ENCODE measurements at places on chromosomes 4 and X.

DNA sequence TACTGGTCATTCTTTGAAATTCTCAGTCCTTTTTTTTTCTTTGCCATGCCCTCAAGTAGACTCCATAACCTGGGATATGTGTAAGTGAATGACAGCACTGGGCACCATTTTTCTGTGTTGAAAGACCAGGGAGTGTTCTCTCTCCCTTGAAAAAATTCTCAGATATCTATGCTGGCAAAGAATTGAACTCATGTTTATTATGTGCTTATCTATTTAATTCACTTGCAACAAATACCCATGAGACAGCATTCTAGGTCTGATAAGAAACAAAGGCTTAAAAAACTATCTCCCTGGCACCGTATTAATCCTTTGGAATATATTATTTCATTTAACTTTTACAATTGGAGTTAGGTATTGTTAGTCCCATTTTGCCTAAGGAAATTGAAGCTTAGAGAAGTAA is 36.7 kb downstream of the LARP7 start:
- DNase-seq = no peak

DNA sequence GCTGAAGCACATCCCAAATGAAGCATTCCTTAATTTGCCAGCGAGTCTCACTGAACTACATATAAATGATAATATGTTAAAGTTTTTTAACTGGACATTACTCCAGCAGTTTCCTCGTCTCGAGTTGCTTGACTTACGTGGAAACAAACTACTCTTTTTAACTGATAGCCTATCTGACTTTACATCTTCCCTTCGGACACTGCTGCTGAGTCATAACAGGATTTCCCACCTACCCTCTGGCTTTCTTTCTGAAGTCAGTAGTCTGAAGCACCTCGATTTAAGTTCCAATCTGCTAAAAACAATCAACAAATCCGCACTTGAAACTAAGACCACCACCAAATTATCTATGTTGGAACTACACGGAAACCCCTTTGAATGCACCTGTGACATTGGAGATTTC is 14.6 kb downstream of the TLR8 start:
- no peak for DNase-seq

DNA sequence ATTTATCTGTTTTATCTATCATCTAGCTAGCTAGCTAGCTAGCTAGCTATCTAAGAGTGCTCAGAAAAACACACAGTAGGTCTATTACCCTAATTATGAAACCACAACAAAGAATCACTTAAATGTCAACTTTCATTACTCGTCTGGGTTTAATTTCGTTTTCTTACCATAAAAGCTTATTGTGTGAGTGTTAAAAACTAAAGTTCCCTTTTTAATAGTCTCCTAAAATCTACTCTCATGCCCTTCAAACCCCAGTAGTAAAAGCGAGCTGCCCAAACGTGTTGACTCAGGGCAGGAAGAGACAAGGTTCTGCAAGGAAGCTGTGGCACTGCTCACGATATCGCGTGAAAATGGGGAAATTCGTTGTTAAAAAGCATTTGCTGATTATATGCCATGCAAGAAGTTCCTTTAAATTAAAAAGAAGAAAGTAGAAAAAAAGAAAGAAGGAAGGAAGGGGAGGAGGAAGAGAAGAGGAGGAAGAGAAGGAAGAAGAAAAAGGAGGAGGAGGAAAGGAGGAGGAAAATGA is 595 bp downstream of the MBNL3 start:
- DNase-seq = no peak

- DNase-seq = no peak
These were observed 23.5 kb downstream of the NFKB1 start for GRCh38 chr4:102524691-102525090.

DNA sequence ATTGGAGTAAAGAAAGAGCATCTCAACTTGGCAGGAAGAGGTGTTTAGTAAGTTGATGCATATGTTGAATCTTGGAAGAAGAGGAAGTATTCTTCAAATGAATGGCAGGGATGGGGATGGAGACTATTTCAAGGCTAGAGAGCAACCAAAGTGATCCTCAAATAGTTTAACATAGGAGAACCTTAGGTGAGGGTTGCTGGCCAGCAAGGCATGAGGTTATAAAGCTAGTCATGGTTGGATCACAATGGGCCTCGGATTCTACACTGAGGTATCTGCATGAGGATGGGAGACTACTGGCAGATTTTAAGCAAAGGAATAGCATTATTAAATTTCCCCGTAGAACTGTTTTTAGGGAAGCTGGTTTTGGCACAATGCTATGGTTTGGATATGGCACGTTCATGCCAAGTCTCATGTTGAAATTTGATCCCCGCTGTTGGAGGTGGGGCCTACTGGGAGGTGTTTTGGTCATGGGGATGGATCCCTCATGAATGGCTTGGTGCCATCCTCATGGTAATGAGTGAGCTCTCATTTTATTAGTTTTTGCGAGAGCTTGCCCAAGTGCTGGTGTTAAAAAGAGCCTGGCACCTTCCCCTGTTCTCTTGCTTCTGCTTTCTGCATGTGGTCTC is 41.9 kb upstream of the ETNPPL start:
- DNase-seq = no peak

GRCh38 chrX:106341823-106342222 is 173.7 kb downstream of the PWWP3B start:
- no peak for DNase-seq

- DNase-seq = no peak
These were observed 337.0 kb upstream of the SLC7A11 start for GRCh38 chr4:138579146-138579545.

GRCh38 chr4:115664285-115664684 is 550.9 kb upstream of the NDST4 start:
- no peak for DNase-seq

GRCh38 chr4:120819805-120820437 is 102.6 kb downstream of the PRDM5 start:
- DNase-seq = no peak

DNA sequence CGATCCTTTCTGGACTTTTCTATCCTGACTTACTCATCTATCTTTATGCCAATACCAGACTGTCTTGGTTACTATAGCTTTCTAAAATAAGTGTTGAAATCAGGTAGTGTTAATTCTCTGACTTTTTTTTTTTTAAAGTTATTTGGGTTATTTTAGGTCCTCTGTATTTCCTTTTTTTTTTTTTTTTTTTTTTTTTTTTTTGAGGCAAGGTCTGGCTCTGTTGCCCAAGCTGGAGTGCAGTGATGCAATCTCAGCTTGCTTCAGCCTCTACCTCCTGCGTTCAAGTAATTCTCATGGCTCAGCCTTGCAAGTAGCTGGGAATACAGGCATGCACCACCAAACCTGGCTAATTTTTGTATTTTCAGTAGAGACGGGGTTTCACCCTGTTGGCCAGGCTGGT is 2.8 kb upstream of the NELFA start:
- no peak for DNase-seq

DNA sequence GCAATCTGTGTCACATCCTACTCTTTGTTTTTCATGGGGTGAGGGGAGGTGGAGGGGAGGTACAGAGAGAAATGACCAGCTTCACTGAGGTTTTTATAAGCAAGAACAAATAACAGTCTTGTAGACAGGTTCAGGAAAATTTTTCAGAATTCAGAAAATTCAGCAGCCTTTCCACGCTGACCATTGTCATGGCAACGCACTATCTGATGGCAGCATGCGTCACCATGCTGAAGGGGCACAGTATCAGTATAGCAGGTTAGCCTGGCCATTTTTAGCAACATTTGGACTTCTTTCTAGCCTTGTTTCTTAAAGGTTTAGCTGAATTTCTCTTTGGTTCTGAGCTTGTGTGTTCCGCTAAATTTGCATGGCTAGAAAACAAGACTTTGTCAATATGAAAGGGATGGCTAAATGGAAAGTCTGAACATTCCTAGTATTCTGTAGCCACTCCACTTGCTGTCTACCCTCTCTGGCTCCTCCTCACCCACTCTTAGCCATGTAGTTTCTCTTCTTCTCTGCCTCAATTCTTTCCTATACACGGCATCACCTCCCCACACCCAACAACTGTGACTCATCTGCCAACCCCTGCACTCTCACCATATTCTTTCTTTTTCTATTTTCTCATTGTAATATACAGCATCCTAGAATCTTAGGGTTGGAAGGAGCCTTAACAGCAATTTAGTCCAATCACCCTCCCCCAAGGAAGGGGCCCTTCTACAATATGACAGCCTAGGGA is 42.7 kb upstream of the CITED1 start:
- DNase-seq = no peak

DNA sequence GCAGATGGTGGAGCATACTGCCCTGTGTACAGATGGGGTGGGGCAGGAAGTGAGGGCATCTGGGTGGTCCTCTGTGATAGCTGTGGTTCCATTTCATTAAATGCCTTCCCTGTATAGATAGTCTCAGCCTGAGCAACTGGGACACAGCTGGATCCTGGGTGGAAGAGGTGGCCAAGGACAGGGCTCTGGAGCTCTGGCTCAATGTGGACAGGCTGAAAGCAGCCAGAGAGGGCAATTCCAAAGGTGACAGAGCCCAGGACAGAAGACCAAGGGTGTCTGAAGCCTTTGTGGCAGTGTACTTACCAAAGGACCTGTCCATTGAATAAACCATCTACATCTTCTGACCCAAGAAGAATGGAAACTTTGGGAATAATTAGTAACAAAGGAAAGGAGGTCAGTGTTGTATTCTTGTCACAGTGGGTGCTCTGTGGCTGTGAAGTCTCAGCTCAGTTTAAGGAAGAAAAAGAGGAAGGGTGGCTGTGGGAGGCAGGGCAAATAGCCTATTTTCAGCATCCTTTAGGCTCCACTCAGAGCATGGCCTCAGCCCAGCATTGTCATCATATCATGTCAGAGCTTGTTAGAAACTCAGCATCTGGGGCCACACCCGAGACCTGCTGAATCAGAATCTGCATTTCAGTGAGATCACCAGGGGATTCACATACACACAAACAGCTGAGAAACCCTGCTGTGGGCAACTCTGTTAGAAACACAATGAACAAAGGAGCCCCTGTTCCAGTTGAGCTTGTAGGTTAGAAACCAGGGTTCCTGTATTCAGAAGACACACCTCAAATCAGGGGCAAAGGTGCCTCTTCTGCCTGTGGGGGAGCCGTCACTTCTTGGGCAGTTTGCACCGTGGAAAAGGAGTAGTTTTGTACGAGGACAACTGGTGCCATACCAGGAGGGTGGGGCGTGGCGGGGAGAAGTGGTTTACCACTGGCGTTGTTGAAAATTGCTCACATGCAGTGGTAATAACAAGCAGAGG is 168.6 kb downstream of the PTTG2 start:
- peak; percentile 17 for DNase-seq

- DNase-seq = no peak
These were observed 95.5 kb upstream of the ATP6AP2 start for GRCh38 chrX:40485102-40485826.

- no peak for DNase-seq
These were observed 106.8 kb downstream of the FAT4 start for GRCh38 chr4:125421547-125421946.

DNA sequence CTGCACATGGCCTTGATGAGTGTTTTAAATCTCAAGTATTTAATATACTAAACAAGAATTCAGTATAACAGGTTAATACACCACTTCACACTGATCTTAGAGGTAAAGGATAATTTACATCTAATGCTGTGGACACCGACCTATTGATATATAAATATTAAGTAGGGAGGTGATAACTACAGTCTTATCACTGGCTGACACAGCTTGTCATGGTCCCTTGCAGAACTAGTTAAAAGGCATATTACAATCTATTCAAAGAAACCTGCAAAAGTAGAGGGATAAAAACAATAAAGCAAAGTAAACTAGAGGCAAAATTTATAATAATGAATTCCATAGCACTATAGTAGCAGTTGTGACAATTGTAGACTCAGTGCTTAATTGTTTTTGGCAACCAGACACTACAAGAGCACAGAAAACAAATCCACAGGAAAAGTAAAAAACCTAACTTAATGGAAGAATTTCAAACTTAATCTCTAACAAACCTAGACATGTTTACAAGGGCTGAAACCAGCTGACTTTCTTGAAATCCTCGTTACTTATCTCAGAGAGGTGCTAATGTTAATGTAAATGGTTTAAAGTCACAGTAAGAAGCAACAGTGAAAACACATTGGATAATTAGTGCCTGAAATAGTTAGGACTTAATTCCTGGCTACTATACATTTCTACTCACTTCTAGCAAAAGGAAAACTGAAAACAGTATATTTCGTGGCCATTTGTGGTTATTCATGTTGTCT is 25.0 kb downstream of the MFAP3L start:
- no peak for DNase-seq

- no peak for DNase-seq
These were observed 23.3 kb downstream of the ZNF280C start for GRCh38 chrX:130245441-130245840.

GRCh38 chr4:151489462-151490203 is 80.7 kb downstream of the FHIP1A start:
- no peak for DNase-seq

DNA sequence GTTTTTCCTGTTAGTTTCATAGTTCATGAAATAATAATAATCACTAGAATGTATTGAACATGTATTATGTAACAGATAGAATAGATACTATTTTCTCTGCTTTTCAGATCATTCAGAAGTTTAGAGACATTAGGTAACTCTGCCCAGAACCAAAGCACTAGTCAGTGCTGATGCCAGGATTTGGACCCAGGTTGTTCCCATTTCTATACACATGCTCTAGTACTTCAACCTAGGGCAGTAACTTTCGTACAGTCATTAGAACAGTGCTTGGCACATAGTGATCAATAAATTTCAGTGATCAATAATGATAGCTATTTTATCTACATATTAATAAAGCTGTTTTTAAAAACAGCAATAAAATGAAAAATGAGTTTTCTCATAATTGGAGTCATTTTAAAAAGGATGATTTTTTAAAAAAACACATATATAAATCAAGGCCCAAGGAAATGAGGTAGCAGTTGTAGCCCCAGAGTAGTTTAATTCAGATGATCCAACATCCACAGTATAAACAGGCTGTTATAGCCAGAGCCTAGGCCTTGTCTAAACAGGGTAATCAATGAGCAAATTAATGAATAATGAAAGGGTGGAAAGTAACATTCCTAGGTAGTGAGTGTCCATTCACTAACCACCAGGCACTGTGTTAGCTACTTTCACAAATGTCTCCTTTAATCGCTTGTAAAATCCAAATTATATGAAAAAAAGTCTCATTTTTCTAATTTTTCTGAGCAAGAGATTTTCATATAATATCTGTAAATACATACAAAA is 25.6 kb downstream of the TXK start:
- DNase-seq = no peak

DNA sequence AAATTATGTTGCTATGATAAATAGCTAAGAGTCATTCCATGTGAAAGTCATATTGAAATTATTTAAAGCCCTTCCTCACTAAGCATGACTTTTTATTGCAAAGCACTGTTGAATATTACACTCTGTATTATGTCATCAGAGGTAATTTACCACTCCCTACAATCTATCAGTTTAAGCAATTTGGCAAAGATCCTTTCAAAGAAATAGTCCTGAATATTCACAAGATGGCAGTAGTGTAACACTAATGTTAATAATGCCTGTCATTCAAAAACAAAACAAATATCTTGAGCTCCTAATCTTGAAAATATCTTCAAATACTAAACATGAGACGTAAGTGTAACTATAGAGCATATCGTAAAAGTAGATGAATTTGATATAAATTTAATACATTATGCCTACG is 208.6 kb upstream of the TECRL start:
- no peak for DNase-seq

DNA sequence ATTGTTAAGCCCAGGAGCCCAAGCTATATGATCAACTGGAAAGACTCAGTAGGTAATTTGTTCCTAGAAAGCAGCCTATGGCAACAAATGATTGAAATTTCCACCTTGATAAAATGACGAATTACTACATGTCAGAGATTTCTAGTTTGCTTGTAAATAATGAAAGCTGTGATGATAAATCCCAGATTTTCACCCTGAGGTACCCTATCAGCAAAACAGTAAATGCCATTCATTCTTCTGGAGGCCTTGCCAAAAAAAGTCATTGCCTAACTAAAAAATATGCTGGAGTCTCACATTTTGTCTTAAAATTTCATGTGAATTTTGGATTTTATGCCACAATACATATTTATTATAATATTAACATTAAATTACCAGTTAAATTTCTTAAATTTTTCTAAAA is 71.3 kb downstream of the PPEF2 start:
- no peak for DNase-seq
